Central memory CD8-positive, alpha-beta T cell (primary cell): ENCODE measurements at places on chromosomes 12 and 14.

GRCh38 chr14:72617391-72618031 is 276.4 kb downstream of the DPF3 start:
- no peak for DNase-seq

DNA sequence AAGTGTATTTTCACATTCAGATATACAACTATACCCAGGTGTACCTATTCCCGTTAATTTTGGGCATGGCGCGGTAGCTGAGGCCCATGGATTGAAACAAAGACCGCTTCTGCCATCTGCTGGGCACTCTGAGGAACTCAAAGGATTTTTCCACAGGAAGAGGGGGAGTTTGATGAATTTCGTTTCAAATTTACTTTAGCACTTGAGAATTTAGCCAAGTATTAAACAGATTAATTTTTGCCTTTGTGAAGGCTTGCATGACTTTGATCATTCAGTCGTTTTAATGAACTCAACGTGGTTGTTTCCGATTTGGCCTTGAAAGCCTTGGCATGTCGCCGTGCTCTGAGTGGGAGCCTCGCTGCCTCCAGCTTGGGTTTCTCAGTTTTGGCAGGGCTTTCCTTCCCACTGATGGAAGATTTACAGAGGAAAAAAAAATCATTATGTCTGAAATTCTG is 153.2 kb upstream of the DDHD1 start:
- DNase-seq: no peak

DNA sequence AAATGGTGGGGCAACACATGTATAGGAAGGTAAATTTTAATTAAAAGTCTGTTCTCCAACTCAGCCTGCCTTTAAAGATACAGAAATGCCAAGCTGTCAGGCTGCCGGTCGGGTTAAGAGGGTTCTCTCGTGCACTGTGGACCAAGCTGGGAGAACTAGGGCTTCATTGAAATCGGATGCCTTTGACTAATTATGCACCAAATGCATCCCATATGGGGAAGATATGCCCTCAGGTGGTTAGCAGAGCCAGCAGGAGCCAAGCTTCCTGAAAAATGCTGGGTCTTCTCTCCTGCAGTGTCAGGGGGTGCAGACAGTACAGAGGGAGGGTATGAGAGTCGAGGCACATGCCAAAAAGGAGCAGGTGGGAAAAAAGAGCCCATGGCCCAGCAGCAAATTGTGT is 236.1 kb downstream of the CACNA1C start:
- DNase-seq: no peak

- DNase-seq: no peak
These were observed 19.4 kb downstream of the RAP1B start for GRCh38 chr12:68630050-68630449.

DNA sequence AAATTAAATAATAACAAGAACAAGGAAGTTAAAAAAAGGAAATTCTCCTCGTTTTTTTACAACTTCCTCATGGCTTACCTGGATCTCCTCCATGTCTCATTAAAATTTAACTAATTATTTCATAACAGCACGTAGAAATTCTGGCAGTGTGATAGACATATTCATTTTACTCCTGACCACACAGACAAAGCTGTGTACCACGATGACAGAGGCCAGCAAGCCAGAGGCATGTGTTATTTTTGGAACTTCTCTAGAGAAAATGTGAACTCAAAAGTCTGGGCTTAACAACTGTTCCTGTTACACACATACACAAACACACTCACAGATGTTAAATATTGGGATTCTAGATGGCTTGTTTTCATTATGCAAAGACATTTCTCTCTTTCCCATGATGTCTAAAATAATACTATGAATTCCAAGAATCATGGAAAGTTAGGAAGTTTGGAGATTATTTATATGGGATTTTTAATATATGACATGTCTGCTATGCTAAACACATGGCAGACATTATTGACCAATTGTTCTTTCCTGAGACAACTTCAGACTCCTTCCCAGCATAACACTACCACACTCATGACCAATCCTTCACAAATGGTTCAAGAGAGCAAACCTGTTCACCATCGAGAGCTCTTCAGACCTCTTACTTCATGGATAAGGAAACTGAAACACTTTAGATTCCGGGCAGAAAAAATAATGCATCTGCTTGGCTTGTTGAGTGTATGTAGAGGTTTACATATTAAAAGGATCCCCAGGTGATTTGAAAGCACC is 158.7 kb downstream of the DACT1 start:
- DNase-seq: no peak

DNA sequence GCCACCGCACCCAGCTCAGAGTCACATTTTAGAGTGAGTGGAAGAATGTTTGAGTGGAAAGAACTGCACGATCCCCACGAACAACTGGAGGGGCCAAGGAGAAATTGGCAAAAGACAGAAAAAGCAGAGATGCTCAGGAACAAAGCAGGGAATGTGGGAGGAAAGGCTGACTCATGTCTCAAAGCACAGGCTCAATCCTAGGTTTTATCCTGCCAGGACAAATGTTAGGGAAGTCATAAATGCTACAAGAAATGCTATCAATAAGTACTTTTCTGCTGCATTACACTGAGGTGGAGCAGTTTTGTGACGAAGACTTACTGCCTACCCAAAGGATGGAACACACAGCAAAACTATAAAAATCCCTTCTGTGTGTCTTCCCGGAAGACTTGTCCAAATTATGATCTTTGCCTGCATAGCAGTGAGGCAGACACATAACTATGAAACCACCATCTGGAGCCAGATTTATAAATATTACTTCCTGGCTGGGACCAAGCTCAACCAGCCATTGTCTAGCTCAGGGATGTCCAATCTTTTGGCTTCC is 26.7 kb downstream of the NIN start:
- no peak for DNase-seq

- DNase-seq: no peak
These were observed 28.0 kb upstream of the C12orf42 start for GRCh38 chr12:103523771-103524170.

DNA sequence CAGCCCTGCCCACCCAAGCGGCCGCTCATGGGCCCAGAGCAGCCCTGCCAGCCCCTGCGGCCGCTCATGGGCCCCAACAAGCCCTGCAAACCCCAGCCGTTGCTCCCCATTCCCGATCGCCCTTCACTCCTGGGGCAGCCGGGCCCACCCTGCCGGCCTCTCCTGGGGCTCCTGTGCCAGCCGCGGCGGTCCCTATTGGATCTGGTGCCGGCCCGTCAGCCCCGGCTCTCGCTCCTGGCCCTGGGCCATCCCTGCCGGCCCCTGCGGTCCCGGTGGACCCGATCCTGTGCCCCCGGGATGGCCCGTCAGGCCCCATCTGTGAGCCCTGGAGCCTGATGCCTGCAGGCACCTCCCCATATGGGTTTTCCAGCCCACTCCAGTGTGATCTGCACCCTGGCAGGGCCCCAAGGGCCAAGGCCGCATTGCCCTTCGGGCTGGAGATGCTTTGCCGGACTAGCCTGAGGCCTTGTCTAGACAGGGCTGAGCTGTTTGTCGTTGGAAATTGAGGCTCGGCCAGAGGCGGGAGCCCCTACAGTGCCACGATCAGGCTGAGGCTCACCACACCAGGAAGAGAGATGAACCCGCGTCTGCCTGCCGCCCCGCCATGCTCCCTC is 20.3 kb downstream of the FBRSL1 start:
- no peak for DNase-seq

- DNase-seq: no peak
These were observed 149.7 kb downstream of the AEBP2 start for GRCh38 chr12:19588951-19589350.

GRCh38 chr14:51331486-51332367 is 91.7 kb downstream of the TMX1 start:
- DNase-seq: no peak

GRCh38 chr14:50603565-50603964 is 43.6 kb downstream of the ATL1 start:
- DNase-seq: no peak
